ENCODE measurements at places on chromosomes 1 and 21. TPM values are rescaled to one million over a fixed set of nuclear protein-coding genes. Genes with fewer than 3 reads are reported as not detected.

- DNase-seq: no peak
These were observed 424 bp upstream of the NECAP2 start for GRCh38 chr1:16440131-16440469.

- DNase-seq: no peak
These were observed 9.8 kb downstream of the KCNN3 start for GRCh38 chr1:154860156-154860870.

DNA sequence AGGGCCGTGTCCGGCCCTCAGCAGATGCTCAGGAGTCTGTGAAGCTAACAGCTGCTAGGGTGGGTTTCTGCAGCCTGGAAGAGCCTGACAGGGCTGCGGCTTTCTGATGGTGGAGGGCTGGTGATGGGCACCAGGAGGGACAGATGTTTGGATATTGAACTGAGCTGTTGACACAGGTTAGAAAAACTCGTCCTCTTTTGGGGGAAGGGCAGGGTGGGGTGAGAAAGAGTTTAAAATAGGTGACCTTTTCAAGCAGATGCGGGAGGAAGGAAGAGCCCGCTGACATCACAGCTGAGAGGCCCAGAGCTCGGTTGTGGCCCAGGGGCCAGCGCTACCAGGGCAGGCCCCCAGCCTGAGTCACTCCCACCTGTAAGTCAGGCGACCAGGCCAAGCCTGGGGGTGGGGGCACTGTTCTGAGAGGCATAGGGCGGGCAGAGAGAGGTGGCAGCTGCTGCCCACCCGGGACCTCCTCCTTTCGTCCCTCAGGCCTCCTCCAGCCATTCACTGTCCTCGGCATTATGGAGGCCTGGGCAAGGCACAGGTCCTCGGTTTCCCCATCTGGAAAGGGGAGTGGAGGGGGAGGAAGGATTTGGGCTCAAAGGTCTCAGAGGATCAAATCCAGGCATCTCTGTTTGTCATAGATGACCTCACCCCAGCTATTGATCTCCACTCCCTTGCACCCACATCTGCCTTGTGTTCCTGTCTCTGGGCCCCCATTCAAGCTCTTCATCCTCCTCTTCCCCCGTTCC, 32.3 kb upstream of the ID3 start:
- no peak for DNase-seq

- DNase-seq: no peak
These were observed 14.6 kb downstream of the HENMT1 start for GRCh38 chr1:108646265-108646647.

DNA sequence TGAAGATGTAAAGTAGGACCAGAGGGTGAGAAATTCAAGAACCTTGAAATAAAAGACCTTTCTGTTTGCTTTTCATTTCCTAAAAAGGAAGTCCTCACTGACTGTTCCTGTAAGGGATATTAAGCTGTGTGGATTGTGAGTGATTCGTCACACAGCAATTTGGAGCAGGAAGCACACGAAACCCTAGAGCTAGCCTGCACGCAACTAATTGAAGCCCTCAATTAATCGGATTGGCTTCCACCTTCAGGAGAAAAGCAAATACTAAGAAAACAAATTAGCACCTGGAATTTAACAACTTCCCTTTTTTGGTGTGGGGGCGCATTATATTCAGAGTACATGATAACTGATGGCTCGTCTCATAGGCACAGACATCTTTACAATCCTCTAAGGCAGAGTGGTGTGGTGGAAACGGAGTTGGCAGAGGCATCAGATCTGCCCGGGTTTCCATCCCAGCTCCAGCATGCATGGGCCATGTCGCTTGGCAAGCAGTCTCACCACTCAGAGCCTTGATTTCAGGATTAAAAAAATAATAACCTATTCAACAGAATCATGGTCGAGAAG, 95.2 kb downstream of the KCNJ15 start:
- DNase-seq: no peak

DNA sequence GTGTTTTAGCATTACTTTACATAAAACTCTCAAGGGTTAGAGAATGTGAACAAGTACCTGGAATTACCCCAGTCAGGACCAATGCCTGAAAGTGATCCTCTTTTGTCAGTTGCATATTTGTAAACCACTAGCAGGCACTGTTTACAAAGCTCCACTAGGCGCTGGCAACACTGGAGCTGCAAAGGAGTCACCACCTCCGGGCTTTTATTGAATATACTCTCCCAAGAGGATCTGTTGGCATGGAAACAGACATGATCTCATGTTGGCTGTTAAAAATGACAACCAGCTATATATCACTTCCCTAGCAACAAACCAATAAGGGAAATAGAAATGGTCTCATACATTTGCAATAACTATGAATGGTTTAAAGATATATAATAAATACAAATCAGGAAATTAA, 116.0 kb downstream of the TTLL7 start:
- no peak for DNase-seq

DNA sequence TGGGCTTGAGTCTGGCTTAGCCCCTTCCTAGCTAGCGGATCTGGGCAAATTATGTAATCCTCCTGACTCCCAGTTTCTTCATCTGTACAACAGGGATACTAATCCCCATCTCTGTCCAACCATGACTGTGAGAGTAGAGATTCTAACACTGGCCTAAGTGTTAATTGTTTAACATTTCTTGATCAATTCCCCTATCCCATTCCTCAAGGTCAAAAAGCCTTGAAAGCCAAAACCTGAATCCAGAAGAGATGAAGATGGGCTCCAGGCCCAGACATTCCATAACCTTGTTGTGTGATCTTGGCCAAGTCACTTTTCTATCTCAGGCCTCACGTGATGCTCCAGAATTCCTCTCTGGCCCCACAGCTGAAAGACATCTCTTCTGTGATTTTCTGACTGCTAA, 18.8 kb upstream of the PHLDA3 start:
- no peak for DNase-seq

- DNase-seq: no peak
These were observed 19.7 kb upstream of the RGS7 start for GRCh38 chr1:241376701-241377100.

- DNase-seq: no peak
These were observed 3.1 kb upstream of the SHISA4 start for GRCh38 chr1:201885531-201886075.

DNA sequence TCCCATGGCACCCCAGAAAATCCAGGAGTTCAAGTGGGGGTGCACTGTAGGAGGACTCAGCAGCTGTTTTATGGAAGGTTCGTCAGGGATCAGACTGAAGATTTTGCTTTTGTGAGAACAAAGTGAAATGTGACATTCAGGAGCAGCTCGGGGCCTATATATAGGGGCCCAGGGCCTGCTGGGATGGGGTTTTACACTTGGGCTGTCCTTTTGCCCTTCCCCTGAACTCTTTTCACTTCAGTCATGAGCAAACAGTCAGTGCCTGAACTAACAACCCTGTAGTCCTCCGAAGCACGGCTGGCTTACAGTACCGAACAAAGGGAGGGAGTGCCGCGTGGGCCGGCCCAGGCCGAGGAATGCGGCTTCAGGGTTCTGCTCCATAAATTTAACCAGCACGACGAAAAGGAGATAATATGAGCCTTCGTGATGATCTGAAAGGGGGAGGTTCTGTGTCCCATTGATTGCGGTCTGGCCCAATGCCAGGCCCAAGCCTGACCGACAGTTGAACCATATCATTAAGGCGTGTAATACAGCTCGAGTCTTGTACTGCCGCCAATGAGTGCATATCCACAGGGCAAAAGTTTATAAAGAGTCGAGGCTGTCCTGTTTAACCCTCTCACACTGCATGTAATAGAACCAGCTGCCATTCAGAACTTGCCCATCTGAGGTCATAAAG, 139.9 kb downstream of the DHRS3 start:
- DNase-seq: no peak

- no peak for DNase-seq
These were observed 216.6 kb downstream of the HHIPL2 start for GRCh38 chr1:222331340-222331739.

DNA sequence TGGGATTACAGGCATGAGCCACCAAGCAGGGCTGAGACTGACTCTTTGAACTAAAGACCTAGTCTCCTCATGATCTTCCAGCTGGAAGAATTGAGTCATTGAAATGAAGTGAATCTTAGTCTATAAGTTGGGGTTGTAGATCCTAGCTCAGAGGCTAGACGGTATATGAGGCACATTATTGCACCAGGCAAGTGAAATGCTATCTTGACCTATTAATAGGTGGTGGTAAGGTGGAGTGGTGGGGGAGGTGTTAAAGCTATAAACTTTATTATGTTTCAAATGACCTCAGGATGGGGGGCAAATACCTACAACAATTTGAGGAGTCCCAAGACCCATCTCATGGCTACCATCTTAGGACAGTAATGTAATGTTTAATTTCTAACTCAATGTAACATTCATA, 36.8 kb upstream of the SLC16A1 start:
- DNase-seq: no peak

- peak; percentile 74 for DNase-seq
These were observed at the start of gene SPOCD1 for GRCh38 chr1:31815752-31816500. TSS of gene SPOCD1 (minus strand) at chr1:31816022. CDS start at chr1:31815333, 689 bp downstream.

DNA sequence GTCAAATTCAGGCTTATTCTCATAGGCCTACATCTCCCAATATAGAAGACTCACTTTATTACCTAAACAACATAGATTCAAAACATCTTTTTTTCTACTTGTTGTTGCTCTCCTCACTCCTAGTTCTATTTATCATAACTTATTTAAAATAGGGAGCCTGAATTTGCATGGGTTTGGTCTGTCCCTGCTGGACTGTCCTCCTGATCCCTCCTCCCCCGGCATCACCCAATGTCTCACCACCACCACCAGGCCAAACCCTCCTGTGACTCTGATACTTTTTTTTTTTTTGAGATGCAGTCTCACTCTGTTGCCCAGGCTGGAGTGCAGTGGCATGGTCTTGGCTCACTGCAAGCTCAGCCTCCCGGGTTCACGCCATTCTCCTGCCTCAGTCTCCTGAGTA, 31.8 kb upstream of the MYBPHL start:
- DNase-seq: no peak

CHIA gene
- not detected for total RNA-seq

OR2L13 gene
- not detected for total RNA-seq

SYTL1 gene
- total RNA-seq: 26.3 TPM

ALDH9A1 gene
- 41.7 TPM for total RNA-seq

FCRLA gene
- total RNA-seq: not detected

LAPTM5 gene
- 199 TPM for total RNA-seq

SLC27A3 gene
- total RNA-seq: 11.1 TPM
